ENCODE measurements at places on chromosomes 6 and 20.

- peak; percentile 12 for DNase-seq
Measured at GRCh38 chr6:134175532-134176263, 123.3 kb upstream of the SLC2A12 start.

DNA sequence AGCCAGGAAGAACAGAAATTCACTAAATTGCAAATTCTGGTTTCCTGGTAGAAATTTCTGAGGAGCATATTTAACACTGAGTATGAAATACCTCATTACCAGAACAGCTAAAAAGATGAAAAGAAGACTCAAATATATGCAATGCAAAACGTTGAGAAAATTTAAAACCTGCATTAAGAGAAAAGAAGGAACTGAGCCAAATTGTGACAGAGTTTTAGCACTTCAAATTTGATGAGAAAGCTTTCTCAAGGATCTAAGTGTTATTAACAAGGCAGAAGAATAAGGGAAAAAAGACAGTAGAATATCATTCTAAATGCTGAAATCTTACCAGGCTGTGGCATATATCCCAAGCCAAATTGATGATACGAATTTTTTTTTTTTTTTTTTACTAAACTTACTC, 443.0 kb downstream of the COL12A1 start:
- no peak for DNase-seq

DNA sequence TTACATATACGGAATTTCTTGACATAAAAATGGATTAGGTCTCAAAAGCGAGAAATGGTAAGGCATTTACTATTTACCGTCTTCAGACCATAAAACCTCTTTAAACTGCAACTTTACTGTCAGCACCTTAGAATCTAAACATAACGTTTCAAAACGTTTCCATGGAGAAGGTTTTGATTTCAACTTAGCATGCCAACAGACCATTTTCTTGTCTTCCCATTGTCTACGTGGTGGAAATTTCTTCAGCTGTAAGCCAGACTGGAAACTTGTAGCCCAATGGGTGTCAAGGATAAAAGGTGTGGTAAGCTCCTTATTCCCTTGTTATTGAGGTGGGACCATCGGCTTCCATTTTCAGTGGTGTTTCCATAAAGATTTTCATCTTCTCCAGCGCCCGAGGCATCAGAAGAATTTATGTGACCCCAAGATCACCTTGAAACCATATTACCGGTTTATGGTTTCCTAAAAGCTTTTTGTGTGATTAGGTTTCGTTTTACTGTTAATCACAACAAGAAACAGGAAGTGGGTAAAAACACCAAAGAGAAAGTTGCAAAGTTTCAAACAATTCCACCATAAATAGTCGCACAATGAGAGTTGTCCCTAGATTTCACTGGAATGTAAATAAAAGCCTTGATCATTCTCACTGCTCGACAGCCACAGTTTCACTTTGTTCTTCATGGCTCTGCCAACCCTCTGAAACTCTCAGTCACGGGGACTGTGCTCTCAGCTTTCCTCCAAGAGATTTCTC, 63.0 kb upstream of the CD2AP start:
- peak; percentile 31 for DNase-seq

DNA sequence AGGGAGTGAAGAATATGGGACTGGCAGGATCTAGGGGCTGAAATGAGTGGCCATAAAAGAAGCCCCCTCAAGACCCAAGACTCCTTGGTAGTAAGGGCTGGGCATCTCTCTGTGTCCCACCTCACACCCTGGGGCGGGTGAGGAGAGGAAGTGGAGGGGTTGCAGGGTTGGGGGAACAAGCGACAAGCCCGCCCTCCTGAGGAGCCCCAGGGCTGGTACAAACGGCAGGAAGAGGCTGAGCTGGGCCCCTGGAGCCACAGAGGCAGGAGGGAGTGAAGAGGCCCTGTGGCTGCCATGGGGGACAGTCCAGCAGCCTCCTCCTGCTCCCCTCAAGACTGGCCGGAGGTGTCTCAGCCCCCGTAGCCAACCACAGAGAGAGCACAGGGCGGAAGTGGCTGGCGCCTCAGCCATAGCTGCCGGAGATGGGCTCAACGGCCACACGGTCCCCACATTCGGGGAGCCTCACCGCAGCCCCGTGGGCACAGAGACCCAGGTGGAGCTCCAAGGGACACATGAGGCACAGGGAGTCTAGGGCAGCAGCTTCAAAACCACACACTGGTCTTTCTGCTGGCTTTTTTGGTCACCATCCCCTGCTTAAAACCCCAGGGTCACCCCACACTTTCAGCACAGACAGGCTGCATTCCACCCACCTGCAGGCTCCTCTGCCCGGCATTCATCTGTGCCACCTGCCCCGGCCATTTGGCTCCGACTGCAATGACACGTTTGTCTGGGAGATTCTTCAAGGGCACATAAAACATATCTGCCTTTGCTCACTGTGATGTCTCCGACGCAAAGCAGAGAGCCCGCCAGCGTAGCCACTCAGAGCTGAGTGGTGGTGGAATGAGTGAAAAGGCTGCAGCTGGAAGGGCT, 524 bp downstream of the C20orf203 start:
- DNase-seq = peak; percentile 29

DNA sequence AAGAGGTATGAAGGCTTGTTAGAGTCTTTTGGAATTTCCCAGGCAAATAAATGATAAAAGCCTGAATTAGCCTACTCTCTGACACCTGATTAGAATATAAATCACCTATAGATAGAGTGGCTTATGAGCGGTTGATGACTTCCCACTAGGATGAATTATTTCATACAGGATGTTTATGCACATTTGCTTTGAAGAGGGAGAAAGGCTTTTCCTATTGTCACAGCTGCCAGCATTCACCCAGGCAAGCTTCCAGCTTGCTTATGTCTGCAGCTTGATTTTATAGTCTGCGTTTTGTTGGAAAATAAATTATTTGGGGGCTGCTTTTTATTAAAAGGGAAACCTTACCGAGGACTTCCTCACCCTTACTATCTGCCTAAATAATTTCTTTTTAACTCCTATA, 51.3 kb upstream of the EIF2S2 start:
- DNase-seq = no peak

Measured in naive B cell (primary cell).